ENCODE measurements at places on chromosomes 7 and 10.

GRCh38 chr10:113648478-113648877 lies 15.4 kb downstream of the NRAP start:
- no peak for DNase-seq

DNA sequence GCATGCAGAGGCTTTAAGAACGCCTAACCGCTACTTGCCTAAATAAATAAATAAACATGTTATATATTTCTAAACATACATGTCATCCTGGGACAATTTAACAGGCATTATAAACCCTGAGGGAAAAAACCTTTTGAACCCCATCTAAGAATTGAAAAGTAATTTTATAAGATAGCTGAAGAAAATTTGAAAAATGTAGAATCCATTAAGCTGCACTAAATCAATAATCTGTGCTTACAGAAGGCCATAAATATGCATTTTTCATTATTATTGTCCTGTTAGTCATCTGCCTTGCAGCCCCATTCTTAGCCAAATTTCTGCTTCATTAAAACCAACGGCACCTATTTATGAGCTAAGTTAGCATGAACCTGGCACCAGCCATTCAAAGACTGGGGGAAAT lies 24.2 kb downstream of the LYZL1 start:
- DNase-seq = no peak

GRCh38 chr10:97822261-97822687 lies 27.4 kb upstream of the GOLGA7B start:
- DNase-seq = no peak

DNA sequence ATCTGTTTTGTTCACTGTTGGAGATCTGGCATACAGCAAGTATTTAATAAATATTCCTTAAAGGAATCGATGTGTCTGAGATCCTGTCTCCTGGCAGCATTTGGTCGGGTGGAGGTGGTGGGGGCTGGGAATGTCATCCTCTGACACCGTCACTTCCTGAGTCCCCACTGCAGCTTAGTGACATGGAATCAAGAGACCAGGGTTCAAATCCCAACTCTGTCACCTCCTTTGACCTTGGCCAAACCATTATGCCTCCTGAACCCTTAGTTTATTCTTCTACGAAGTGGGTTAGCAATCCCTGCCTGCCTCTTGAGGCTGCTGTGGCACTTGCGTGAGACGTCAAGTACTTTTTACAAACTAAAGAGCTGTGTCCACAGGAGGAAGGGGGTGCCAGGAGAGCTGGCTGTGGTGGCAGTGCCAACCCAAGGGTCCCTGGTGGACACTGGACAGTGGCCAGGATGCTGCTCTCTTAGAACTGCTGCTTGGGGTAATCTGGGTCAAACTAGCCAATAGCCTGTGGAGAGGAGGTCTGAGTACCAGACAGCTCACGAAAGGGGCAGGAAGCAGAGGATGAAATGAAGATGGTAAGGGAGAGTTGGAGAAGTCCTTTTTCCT lies 8.0 kb upstream of the ZMIZ1 start:
- no peak for DNase-seq

DNA sequence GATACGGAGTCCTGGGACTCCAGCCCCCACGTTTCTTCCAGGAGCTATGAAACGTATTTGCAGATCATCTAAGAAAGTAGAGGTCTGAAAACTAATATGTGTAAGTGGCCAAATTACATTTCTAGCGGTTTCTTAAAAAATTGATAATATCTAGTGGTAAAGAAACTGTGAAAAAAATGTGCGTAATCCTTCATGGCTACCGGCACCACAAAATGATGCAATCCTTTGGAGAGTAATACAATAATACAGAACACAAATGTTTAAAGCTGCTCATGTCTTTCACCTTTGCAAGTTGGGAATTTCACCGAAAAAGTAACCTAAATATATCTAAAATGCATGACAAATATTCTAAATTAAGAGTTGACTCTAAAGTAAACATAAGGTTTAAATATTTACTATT lies 742.1 kb downstream of the GRID1 start:
- no peak for DNase-seq

GRCh38 chr10:88291289-88292184 lies 291.6 kb downstream of the RNLS start:
- DNase-seq = no peak

DNA sequence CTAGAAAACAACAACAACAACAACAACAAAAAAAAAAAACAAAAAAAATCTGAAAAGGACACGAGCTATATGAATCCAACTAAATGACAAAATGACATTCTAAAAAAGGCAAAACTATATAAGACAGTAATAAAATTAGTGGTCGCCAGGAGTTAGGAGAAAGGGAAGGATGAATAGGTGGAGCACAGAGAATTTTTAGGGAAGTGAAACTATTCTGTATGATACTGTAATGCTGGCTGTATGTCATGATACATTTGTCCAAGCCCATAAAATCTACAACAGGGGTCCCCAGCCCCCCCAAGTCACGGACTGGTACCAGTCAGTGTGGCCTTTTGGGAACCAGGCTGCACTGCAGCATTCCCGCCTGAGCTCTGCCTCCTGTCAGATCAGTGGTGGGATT lies 2.8 kb upstream of the PUS7 start:
- DNase-seq = no peak

DNA sequence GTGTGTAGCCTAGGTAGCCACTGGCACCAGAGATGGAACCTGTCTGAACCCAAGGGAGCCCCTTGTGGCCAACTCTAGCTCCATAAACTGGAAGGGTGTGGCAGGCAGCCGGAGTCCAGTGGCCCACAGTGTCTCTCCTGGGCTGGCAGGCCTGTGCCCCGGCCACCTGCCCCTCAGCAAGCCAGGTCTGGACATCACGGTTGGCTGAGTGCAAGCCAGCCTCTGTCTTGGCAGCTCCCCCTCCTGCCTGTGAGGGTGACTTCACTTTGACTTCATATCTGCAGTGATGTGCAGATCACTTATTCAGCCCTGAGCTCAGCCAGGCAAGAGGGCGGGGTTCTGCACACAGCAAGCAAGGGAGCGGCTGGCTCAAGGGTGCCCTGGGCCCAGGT lies 1.3 kb upstream of the RET start:
- DNase-seq = no peak

GRCh38 chr10:17025444-17026295 lies 103.9 kb downstream of the CUBN start:
- DNase-seq = peak; percentile 80

- no peak for DNase-seq
These were observed 66.7 kb upstream of the PDZD8 start for GRCh38 chr10:117441812-117442443.

DNA sequence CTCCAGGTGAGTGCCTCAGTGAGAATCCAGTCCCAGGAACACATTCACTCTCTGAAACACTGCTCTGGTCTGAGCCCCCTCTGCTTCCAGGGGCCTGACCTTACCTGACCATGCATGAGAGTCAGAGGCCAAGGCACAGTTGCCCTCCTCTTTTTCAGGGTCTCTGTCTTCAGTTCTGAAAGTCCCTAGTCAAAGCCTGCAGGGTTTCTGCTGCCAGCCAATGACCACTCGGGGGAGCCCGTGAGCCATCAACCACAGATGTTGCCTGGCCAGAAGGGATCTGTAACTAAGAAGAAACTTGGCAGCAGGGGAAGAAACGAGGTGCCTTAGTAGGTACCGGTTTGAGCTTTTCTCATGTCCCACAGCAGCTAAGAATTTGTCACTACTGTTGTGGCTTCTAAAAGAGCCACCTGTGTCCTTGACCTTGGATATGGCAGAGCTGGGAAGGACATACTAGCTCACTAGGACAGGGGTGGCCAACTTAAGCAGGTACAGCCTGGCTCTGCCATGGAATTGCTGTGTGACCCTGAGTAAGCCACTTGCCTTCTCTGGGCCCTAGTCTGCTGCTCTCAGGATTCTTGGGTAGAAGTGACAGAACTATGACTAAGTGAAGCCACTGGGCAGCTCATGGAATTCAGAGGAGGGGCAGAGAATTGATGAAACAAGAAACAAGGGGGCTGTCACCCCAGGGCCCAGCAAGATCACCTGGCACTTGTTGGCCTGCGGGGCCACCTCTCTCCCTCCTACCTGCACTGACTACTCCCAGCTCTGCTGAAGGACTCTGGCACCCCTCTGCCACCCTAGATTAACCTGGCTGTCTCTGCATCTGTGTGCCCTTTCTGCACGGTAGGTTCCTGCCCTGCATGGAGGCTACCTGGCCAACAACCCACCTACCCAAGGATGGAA lies 83.8 kb upstream of the GPR26 start:
- peak; percentile 72 for DNase-seq

DNA sequence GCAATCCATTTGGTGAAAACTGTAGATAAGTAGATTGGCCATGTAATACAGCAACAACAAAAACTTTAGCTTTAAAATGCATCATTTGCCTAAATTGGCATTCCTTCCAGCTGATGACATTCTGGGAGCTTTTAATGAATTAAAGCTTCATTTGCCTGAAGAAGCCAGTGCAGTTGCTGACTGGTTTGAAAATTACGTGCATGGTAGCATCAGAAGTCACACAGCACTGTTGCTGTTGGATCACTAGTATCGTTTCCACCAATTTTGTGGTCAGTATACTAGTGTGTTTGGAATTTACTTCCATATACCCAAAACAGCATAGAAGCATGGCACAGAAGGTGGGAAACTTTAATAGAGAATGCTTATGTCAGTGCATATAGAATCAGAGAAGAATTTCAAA lies 194.9 kb downstream of the ETV1 start:
- no peak for DNase-seq

DNA sequence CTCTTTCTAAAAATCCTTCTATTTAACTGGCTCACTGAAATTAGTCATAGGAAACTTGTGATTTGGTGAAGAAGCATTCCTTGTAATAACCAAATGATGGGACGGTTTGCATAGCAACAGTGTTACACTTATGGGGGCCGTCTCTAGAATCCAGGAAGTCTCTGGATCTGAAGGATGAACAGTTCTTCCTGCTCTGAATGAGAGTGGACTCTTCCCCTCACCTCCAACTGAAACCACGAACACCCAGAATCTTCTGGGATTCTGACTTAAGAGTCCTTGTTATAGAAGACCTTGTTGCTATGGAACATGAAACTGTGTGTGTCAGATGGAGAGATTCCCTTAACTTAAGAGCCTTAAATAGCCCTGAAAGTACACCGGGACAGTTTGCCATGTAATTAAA lies 23.2 kb downstream of the NOLC1 start:
- no peak for DNase-seq

DNA sequence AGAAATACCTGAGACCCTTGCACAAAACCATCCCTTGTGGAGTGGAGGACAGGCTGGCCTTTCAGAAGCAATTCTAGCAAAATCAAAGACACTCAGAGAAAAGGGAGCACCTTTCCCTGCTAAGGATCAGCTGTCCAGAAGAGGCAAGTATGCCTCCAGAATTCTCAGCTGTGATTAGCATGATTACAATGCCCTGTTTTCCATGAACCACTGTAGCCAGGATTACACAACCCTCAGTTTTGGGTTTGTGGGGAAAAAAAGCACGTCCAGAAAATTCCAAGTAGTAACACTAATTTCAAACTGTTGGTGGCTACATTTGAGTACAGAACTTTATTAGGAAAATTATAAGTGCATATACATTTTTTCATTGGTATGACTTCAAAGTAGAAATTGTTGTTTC lies 15.0 kb downstream of the CXCL12 start:
- DNase-seq = no peak

DNA sequence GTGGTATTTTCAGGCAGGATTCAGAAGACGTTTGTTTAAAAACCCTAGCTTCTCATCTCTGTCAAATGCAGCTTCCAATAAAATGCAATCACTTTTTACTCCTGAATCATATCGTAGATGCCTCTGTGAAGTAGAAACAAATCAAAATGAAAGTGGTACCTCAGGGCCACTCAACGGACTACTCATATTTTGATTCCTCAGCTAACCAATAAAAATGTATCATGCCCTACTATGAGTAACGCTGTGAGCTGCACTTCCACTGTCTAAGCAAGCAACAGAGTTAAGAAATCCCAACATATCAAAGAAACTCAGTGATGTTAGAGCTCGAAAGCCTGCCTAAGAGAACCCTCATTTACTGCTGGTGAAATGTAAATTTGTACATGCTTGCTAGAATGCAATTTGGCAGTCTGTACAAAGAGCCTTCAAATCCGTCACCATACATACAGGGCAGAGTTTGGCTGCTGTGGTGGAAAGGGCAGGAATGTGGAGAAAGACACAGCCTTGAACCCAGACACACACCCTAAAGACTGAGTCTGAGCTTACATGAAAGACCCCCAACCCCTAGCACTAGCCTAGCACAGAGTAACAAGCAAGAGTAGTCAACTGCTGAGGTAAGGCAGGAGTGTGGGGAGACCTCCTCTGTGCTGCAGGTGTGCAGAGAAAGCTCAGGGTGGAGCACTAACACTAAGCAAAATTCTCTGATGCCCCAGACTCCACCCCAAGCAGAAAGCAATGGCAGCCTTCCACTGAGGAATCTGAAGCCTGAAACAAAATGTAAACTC lies 151.5 kb downstream of the ANK3 start:
- DNase-seq = no peak

GRCh38 chr10:24706479-24707118 lies 17.1 kb downstream of the ARHGAP21 start:
- DNase-seq = no peak

- DNase-seq = no peak
These were observed 83.5 kb upstream of the DDC start for GRCh38 chr7:50648570-50649169.

DNA sequence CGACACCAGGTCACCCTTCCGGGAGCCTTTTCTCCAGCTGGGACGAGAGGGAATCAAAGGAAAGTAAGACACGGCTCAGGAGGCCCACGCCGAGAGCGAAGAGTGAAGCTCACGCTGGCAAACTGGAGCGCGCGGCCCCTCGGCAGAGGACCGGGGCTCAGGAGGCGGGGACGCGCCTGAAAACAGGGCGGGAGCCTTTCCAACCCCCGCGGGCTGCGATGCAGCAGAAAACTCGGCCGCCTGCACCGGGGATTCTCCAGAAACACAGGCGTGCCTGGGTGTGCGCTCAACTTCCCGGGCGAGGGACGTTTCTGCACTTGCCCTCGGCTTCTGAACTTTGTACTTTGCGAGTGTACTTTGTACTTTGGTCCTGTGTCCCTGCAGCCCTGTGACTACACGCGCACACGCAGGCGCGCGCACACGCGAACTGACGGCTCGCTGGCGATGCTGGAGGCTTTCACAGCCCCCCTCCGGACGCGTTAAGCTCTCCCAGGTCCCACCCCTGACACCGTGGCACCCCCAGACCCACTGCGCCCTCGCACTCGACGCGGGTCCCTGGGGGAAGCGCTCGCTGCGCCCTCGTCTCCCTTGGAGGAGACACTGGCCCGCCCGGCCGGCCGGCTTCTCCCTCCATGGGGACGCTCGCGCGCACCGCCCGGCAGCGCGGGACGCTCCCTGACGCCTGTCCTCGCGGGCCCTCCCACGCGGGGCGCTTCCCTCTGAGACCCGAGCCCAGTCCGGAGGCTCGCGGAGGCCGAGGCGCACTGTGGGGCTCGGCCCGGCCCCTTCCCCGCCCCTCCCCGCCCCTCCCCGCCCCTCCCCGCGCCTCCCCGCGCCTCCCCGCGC lies 588 bp upstream of the PAOX start:
- DNase-seq = peak; percentile 79

GRCh38 chr10:29862923-29863614 lies 196.3 kb downstream of the JCAD start:
- no peak for DNase-seq

DNA sequence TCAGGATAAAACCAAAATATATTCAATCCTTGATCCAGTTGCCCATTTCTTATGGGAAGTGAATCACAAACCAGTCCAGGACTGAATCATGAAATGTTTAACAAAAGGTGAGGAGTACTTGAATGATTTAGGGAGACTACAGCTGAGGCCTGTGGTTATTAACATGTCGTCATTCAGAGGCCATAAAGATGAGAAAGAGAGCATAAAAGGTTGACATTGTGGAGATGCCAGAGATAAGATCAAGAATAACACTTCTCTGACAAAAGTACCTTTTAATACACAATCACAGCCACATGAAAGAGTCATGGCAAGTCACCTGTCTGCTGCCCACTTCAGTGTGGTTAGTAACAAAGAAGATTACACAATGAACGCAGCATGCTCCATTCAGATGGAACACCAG lies 1195.7 kb upstream of the SORCS1 start:
- DNase-seq = no peak

Data from activated T-cell treated with anti-CD3 and anti-CD28 coated beads, Interleukin-2, amount 50 U/mL, for 24 hours (primary cell).